ENCODE measurements at places on chromosomes 4 and X. TPM values are rescaled to one million over a fixed set of nuclear protein-coding genes. Genes with fewer than 3 reads are reported as not detected.

GPC4 gene
- not detected for total RNA-seq

DMP1 gene
- total RNA-seq: not detected

SPANXA2 gene
- not detected for total RNA-seq

TMEM156 gene
- total RNA-seq: 56.8 TPM

DCAF12L2 gene
- total RNA-seq: not detected

PABPC1L2B gene
- not detected for total RNA-seq

MAN2B2 gene
- total RNA-seq: 11.9 TPM

UGT2A1 gene
- total RNA-seq: not detected

MXRA5 gene
- not detected for total RNA-seq

CYP4V2 gene
- total RNA-seq: 15.4 TPM

SETD7 gene
- total RNA-seq: 20.8 TPM

BANK1 gene
- total RNA-seq: 0.46 TPM
